ENCODE measurements at places on chromosomes 3 and 15.
A peak's percentile ranks its signal among the peaks of the same experiment; 100 is the strongest.

DNA sequence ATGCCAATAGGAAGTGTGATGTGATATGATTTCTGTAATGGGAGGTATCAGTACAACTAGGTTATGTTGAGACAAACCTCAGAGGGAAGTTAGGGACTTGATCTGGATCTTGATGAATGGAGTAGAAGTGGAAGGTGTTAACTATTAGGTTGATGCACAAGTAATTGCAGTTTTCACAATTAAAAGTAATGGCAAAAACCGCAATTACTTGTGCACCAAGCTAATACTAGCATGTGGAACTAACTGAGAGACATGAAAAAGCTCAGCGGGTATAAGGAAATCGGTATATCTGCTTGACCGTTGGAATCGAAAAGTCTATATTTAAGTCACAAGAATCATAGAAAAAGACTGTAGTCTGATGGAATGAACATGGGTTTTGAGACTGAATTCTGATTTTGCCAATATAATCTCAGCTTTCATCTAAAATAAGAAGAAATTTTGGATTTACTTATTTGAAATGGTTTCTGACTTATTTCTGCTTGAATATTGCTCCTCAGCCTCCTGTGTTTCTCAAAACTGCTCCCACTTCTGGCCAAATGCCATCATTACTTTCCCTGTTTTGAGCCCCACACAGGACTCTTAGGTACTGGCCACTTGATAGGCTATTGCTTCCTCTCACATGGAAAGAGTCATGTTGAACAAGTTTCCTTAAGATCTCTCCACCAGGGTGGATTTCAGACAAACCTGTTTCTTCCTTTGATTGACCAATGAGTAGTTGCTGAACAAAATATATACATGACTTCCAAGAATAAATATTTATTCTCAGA is 271.5 kb upstream of the COL8A1 start:
- DNase-seq: no peak

- no peak for DNase-seq
Measured at GRCh38 chr3:175965036-175965435, 1105.9 kb downstream of the NAALADL2 start.

GRCh38 chr3:113834983-113835382 is 3.6 kb upstream of the GRAMD1C start:
- no peak for DNase-seq

DNA sequence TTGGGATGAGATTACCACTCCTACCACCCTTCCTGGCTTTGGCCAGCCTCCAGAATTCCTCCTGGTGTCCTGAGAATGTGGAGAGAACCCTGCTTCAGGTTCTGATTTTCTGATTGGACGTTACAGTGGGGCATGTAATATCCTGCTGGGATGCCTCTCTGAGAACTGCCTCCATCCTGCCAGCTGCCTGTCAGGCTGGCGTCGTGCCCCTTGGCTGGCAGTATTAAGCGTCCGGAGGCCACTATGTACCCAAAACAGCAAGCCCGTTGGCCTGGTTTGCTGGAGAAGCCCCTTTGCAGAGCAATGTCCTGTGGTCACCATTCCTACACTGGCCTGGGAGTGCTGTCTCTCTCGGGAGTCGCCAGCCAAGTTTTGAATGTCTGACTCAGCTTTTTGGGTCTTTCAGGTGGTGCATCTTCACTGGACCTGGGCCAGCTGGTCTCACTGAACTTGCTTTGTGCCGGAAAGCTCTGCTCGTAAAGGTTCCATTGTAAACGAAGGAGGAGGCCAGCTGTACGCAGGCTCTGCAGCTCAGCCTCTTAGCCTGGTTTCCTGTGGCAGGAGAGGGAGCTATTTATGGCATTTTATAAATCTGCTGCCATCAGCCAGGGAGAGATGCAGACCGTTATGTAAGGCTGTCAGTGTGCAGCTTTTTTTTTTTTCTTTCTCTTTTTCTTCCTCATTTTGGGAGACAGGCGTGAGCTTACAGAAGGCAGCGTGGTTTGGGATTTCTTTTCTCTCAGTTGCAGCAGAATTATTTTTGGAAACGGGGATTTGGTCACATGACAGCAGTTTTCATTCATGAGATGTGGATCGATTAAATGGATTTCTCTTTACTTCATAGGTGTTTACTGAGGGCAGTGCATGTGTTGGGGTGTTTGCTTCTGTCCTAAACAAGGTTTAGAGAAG is 19.0 kb upstream of the TRAK1 start:
- DNase-seq: no peak

- DNase-seq: no peak
Measured at GRCh38 chr3:72288955-72289691, 504.2 kb upstream of the PROK2 start.

GRCh38 chr3:31106204-31106603 is 211.7 kb upstream of the GADL1 start:
- DNase-seq: peak; percentile 81

DNA sequence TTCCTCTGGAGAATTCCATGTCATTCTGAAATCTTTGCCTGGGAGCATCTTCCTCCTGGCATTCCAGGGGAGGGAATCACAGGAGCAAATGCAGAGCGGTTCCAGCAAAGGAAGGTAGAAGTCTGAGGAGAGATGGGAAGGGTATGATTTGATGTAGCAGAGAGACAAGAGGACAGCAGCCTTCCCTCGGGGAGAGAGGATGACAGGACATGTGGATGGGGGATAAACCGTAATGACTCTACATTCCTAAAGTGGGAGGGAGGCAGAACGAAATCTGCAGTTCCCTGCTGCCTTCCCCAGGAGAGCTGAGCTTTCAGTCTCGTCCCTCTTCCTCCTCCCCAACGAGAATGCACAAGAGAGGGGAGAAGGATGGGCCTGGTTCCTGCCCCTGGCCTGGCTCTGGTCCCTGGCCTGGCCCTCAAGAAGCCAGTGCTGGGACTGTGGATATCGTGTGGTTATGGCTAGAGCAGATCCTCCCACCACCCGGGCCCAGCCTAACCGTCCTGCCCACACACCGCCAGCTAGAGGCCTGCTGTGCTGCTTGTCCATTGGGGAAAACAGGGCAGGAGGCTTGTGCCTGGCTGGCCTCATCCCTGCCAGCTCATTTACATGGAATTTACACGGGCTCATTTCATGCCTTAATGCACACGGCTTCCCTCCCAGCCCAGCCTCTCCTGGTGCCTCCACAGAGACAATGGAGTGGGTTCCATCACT is 26.6 kb downstream of the SEMA7A start:
- DNase-seq: peak; percentile 84

GRCh38 chr3:38308456-38308855 is 26.4 kb downstream of the SLC22A14 start:
- no peak for DNase-seq

GRCh38 chr3:159848348-159849118 is 140.1 kb upstream of the IL12A start:
- DNase-seq: no peak

DNA sequence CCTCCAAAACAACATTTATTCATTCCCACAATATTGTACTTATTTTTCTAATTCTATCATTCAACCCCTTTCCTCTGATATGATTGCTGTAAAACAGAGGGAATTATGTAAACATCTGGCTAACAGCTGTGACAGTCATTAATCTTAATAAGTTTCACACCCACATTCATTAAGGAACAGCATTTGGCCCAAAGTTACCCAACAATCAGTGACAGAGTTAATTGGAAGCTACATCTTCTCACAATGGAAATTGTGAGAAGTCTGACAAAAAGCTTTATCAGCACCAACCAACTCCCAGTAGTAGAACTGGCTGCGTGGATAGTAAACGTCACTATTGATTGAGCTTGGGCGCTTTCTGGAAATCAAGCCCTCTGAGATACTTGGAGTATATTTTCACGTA is 165.8 kb upstream of the SLC24A5 start:
- DNase-seq: no peak

- DNase-seq: peak; percentile 36
Measured at GRCh38 chr3:21484057-21484827, 266.8 kb downstream of the ZNF385D start.

GRCh38 chr15:77546870-77547269 is 85.8 kb downstream of the LINGO1 start:
- no peak for DNase-seq

DNA sequence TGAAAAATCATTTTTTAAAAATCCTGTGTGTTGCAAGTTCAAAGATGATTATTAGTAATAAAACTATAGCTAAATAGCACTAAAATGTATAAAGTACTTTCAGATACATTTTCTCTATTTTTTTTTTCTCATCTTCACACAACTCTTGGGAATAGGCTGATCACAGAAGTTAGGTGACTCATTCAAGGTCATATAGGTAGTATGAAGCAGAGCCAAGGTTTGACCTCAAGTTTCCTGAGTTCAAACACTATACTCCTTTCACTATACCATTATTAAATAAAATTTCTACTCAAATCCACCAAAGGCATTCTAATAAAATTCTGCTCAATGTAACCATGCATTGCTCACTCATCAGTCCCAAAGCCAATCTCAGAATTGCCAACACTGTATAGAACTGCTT is 21.3 kb downstream of the FRMD5 start:
- DNase-seq: no peak

DNA sequence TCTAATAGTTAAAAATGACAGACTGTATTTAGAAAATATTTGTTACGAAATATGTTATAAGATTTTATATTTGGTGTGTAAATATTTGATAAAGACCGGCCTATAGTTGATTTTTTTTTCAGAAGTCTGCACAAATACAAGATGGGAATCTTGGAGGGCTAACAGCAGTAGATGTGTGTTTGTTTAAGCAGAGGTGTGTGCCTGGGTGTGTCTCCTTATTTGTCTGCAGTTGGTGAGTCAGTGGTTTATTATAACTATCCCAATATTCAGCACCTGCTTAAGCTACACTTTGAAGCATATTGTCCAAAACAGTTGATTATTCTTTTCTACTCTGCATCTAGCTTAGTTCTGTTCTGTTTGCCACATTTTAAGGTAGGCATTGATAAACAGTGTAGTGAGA is 12.4 kb downstream of the GLCE start:
- DNase-seq: no peak

GRCh38 chr15:101078669-101079323 is 159.6 kb downstream of the LRRK1 start:
- DNase-seq: no peak

GRCh38 chr3:155079746-155080487 is at the start of gene MME:
Gene MME (plus strand): TSS chr3:155080319. CDS start chr3:155084168, 3,849 bp downstream.
- no peak for DNase-seq

DNA sequence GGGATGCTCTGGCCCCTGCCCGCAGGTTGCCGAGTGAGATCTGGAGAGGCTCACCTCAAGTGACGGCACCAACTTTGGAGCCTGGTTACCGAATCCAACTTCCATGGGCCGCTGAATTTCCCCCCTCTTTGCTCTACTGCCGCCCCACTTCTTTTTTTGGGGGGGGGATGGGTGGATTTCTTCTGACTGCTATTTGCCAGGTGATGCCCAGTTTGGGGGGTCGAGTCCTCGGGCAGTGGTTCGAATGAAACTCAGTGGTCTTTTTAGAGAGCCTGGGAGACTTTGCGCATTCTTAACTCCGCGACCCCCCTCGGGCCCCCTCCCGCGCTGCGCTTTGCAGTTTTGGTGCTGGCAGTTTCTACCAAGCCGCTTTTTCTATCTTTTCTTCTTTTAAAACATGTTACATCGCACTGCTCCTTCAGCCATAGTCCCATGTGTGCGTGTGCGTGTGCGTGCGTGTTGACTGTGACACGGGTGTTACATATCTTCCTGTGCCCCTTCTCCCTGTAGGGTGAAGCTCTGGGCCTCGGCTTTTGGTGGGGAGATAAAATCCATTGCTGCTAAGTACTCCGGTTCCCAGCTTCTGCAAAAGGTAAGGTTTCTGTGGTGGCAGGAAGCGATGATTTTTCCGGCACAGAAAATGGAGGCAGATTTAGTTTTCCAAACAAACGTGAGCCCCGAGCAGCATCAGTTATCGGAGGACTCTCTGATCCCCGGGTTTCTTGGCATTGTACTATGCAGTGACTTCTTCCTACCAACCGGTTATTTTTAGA is 837 bp downstream of the CACNA2D3 start:
- DNase-seq: no peak

DNA sequence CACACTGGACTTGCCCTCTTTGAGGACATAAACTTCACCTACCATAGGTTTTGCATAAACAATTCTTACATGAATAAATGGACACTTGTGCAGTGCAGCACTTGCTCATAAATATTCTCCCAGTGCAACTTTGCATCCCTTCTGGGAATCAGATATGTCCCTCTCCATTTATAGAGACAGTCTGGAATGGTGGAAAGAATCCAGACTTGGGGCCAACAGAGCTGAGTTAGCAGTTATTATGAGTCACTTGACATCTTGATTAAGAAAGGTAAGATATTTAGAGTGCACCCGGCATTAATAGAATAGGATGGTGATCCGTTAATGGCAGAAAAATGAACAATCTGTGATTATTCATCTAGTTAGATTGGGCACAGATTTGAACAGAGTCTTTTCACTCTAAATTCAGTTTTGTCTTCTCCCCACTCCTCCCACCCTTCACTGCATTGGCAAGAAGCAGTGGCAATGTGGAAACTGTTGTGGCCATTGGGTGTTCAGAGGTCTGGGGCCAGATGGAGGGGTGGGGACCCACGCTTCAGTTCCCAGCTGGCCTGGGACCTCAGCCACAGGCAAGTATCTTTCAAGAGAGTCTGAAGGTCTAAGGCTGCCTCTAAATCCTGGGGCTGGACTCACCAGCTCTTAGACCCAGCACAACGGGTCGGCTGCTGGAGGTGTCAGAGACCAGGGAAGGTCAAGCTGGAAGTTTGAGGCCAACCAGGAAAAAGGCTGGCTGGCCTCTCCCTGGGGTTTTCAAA is 58.9 kb upstream of the KY start:
- no peak for DNase-seq

GRCh38 chr3:170690661-170690981 is 104.7 kb upstream of the SLC7A14 start:
- DNase-seq: no peak

GRCh38 chr15:56919609-56920366 is 1.3 kb downstream of the TCF12 start:
- DNase-seq: no peak

GRCh38 chr15:101469520-101470288 is 19.8 kb downstream of the PCSK6 start:
- no peak for DNase-seq

- DNase-seq: no peak
Measured at GRCh38 chr3:140117096-140117526, 182.1 kb downstream of the CLSTN2 start.

GRCh38 chr3:158970006-158970405 is 168.2 kb downstream of the MFSD1 start:
- no peak for DNase-seq

DNA sequence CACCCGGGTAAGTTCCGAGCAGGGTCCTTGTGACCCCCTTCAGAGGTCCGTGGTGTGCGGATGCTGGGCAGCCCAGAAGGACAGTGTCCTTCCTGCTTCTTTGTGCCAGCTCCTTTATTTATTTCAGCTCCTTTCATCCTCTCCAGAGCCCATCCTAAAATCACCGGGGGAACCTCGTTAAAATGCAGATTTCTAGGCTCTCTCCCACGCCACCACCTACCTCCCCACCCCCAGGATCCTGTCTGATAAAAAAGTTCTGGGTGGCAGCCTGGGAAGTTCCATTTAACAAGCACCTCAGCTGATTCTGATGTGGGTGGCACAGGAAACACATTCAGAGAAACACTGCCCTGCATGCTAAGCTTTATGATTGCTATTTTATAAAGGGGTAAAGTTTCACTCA is 12.5 kb upstream of the IGF1R start:
- DNase-seq: no peak

GRCh38 chr3:4856136-4856535 is 123.1 kb upstream of the BHLHE40 start:
- no peak for DNase-seq

All from HS-5 (cell line).